ENCODE measurements at places on chromosomes 2 and 18. TPM values are rescaled to one million over a fixed set of nuclear protein-coding genes. Genes with fewer than 3 reads are reported as not detected.

DNA sequence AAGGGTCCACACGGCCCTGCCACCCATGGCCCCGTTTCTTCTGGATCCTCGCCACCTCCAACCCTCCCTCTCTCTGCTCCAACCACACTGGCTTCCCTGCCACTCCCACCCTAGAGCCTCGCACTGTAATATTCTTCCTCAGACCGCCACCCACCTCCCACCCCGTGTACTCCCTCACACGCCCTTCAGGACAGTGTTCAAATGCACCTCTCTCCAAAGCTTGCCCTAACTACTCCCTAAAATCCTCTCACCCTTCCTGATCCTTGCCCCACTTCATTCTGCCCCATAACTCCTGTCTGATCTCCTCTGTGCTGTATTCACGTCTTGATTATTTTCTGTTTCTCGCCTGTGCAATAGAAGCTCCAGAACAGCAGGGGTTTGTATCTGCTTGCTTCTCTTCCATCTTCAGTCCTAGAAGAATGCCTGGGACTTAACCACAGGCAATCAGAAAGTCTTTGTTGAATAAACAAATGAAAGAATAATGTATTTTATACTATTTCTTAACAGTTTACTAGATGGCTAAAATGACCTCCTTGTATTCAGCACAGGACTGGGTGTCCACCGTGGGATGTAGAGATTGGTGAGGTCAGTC, 25.5 kb downstream of the EPB41L3 start:
- no peak overlapping the region for H3K4me3 ChIP-seq
- DNase-seq: no peak
- H3K36me3 ChIP-seq: no peaks in the 10 kb centered on the region
- no peak overlapping the region for H3K27ac ChIP-seq
- H3K4me1 ChIP-seq: no peaks in the 10 kb centered on the region
- H3K27me3 ChIP-seq: no peaks in the 10 kb centered on the region

DNA sequence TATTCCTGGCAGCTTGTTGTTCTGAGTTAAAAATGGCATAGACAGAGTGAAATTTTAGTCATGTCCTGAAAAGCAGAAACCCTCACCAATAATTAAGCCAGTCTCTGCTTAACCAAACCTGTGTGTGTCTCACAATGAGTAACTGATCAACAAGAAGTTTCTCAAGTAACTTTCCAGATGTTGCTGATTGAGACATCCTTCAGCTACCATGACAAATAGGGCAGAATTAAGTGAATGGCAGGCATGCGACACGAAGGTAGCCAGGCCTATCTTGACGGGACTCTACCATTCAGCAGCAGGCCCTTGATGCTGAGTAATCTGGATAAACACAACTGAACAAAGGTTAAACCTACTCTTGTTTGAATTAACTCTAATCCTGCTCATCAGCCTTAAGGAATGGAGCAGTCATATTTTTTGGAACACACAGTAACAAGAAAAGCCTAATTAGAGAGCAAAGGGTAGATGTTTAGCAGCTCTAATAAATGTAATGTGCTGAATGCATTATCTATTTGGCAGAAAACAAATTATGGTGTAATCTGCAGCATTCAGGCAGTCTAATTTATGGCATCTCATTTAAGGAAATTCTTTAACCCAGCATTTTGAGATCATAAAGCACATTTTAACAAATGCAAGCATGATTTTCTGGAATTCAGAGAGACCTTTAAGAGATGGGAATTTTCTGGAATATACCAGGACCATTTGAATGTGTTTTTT, 159.5 kb upstream of the EPHA4 start:
- no peaks in the 10 kb centered on the region for H3K4me1 ChIP-seq
- no peak overlapping the region for H3K27ac ChIP-seq
- no peaks in the 10 kb centered on the region for H3K36me3 ChIP-seq
- H3K4me3 ChIP-seq: no peak overlapping the region

- H3K27me3 ChIP-seq: no peaks in the 10 kb centered on the region
- H3K36me3 ChIP-seq: no peaks in the 10 kb centered on the region
- H3K4me3 ChIP-seq: no peak overlapping the region
These were observed 146.4 kb upstream of the SPATS2L start for GRCh38 chr2:200159829-200160781.

The SCRN3 gene
- polyA plus RNA-seq: 14.0 TPM

The NMS gene
- polyA plus RNA-seq: not detected

The NXPH2 gene
- polyA plus RNA-seq: not detected

The CD28 gene
- 52.2 TPM for polyA plus RNA-seq

GRCh38 chr2:196798980-196799379, 503 bp downstream of the GTF3C3 start:
- no peaks in the 10 kb centered on the region for H3K27me3 ChIP-seq
- peaks cover 4% of the 10 kb centered on the region for H3K4me1 ChIP-seq
- no peak for DNase-seq
- H3K4me3 ChIP-seq: peak overlapping the region; percentile 98

The PSMD14 gene
- 40.7 TPM for polyA plus RNA-seq

The LRRC30 gene
- polyA plus RNA-seq: not detected

GRCh38 chr2:120425014-120425413, 79.1 kb downstream of the INHBB start:
- H3K27me3 ChIP-seq: no peaks in the 10 kb centered on the region
- no peaks in the 10 kb centered on the region for H3K4me1 ChIP-seq
- H3K27ac ChIP-seq: no peak overlapping the region
- DNase-seq: no peak
- no peak overlapping the region for H3K4me3 ChIP-seq
- no peaks in the 10 kb centered on the region for H3K36me3 ChIP-seq

DNA sequence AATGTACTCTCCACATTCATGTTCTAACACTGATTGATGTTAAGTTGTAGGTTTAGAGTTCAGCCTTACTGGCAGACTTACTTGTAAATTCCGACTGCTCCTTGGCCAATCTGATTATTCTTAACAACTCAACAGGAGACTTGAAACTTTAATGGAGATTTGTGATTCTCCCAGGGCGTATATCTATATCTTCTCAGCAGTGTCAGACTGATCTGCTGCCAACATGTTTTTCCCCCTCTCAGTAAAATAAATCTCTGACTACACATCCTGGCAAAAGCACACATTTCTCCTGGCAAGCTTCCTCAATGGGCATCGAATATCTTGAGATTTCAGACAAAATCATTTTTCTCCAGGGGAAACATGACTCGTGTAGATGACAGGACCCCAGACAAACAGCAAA, 1041.2 kb downstream of the DPP10 start:
- no peak overlapping the region for H3K27ac ChIP-seq
- DNase-seq: no peak
- no peak overlapping the region for H3K4me3 ChIP-seq
- no peaks in the 10 kb centered on the region for H3K27me3 ChIP-seq
- H3K36me3 ChIP-seq: no peaks in the 10 kb centered on the region

GRCh38 chr2:225398372-225398771, 1.1 kb upstream of the NYAP2 start:
- no peak for DNase-seq
- no peak overlapping the region for H3K4me3 ChIP-seq
- no peaks in the 10 kb centered on the region for H3K4me1 ChIP-seq
- H3K36me3 ChIP-seq: no peaks in the 10 kb centered on the region

DNA sequence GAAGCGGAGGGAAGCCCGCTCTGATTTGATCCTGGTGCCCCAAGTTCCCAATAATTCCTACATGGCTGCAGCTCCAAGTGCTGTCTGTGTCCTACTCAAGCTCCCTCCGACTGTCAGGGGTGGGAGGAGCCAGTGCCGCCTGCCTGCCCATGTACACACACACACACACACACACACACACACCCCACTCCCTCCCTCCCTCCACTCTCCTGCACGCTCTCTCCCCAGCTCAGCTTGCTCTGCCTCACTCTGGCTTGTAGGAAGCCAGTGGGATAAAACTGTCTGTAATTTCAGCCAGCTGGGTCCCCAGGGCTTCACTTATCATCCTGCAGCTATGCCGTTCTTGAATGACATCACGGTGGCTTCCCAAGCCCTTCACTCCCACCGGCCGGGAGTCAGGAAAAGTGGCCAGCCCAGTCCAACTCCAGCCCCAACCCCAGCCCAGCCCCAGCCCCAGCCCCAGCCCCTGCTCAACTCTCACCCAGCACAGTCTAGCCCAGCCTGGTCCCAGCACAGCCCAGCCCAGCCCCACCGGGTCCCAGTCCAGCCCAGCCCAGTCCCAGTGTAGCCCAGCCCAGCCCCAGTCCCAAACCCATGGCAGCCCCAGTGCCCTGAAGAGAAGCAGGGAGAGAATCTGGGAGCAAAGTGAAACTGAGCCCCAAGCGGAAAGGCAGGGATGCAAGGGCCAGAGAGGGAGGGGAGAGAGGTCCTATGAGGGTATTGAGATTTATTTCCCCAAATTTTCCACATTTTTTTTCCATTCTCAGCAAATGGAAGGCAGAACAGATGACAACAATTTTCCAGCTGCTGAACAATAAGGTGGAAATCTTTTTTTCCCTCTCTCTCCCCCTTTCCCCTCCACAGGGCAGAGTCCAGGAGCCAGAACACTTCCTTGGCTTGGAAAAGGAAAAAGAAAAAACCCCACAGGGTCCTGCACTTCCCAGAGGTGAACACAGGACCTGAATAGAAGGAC, 144.0 kb downstream of the TNS1 start:
- no peak for DNase-seq
- H3K27ac ChIP-seq: no peak overlapping the region
- H3K27me3 ChIP-seq: no peaks in the 10 kb centered on the region
- H3K4me1 ChIP-seq: no peaks in the 10 kb centered on the region
- no peak overlapping the region for H3K4me3 ChIP-seq

DNA sequence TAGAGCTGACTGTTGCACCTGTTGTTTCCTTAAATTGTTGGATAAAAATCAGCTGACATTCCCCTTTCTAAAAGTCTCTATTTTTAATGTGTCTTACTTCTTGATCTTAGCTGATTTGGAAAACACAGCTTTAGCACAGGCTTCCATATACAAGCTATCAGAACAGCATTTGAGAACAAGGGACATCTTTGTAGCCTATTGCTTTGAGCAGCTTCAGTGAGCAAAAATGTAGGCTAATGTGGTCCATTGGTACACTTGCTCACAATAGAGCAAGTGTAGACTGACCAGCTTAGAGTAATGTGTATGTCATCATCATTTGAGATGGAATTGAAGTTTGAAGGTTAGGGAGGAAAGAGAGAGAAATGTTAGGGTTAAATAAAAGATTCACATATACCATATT, 7.0 kb downstream of the INPP1 start:
- no peak overlapping the region for H3K4me3 ChIP-seq
- H3K36me3 ChIP-seq: no peaks in the 10 kb centered on the region
- no peak for DNase-seq
- no peaks in the 10 kb centered on the region for H3K4me1 ChIP-seq
- no peak overlapping the region for H3K27ac ChIP-seq

The IL1F10 gene
- polyA plus RNA-seq: not detected

- no peak overlapping the region for H3K4me3 ChIP-seq
- DNase-seq: no peak
These were observed 262.5 kb downstream of the GALR1 start for GRCh38 chr18:77512152-77512551.

The ACVR1C gene
- 2.4 TPM for polyA plus RNA-seq

The SIX2 gene
- not detected for polyA plus RNA-seq

DNA sequence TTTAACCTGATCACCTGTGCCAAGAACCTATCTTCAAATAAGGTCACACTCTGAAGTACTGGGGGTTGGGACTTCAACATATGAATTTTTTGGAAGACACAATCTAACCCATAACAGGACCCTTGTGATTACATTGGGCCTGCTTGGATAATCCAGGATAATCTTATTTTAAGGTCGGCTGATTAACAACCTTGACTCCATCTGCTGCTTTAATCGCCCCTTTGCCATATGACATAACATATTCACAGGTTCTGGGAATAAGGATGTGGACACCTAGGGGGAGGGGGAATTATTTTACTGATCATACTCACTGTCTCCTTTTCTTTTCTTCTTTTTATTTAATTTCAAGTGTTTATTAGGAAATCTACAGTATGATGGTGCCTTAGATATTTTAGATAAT, 34.8 kb downstream of the CDH20 start:
- no peaks in the 10 kb centered on the region for H3K4me1 ChIP-seq
- H3K27ac ChIP-seq: no peak overlapping the region
- no peak for DNase-seq
- no peaks in the 10 kb centered on the region for H3K36me3 ChIP-seq

The MAP3K19 gene
- polyA plus RNA-seq: not detected

The TUBB8B gene
- not detected for polyA plus RNA-seq

DNA sequence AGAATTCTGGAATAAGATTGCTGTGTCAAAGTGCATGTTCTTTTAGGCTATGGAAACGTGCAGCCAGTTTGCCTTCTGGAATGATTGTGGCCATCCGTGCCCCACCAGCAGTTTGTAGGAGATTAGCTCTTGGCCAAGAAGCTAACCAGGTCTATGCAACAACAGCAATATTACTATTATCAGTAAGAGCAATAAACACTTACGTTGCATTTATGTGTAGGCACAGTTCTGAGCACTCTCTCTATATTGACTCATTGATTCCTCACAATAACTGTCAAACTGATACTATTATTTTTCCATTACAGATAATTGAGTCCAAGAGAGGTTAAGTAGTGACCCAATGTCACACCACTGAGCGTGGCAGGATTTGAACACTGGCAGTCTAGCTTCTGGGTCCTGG, 186.4 kb downstream of the DYSF start:
- DNase-seq: no peak
- H3K27ac ChIP-seq: no peak overlapping the region
- no peaks in the 10 kb centered on the region for H3K4me1 ChIP-seq

The FLACC1 gene
- 3.7 TPM for polyA plus RNA-seq

GRCh38 chr2:238299803-238300202, 11.4 kb upstream of the PER2 start:
- H3K36me3 ChIP-seq: no peaks in the 10 kb centered on the region
- H3K4me1 ChIP-seq: no peaks in the 10 kb centered on the region
- H3K27me3 ChIP-seq: no peaks in the 10 kb centered on the region
- no peak overlapping the region for H3K4me3 ChIP-seq
- H3K27ac ChIP-seq: no peak overlapping the region
- no peak for DNase-seq

DNA sequence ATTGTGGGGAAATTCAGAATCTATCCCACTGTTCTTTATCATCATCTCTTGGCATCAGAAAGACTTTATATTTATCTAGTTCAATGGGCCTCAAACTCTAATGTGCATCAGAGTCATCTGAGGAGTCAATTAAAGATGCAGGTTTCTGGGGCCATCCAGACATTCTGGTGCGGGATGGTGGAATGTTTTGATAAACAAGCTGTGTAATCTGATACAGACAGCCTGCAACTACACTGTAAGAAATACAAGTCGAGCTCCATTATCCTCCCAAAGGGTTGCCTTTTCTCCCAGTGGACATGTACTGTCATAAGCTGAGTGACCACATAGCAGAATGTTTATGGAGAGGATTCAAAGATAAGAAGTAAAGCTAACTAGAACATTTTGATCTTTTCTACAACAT, 515.3 kb upstream of the DCC start:
- no peaks in the 10 kb centered on the region for H3K4me1 ChIP-seq
- H3K27me3 ChIP-seq: no peaks in the 10 kb centered on the region
- no peak for DNase-seq
- H3K36me3 ChIP-seq: no peaks in the 10 kb centered on the region
- H3K27ac ChIP-seq: no peak overlapping the region
- no peak overlapping the region for H3K4me3 ChIP-seq

The DNAH7 gene
- not detected for polyA plus RNA-seq

DNA sequence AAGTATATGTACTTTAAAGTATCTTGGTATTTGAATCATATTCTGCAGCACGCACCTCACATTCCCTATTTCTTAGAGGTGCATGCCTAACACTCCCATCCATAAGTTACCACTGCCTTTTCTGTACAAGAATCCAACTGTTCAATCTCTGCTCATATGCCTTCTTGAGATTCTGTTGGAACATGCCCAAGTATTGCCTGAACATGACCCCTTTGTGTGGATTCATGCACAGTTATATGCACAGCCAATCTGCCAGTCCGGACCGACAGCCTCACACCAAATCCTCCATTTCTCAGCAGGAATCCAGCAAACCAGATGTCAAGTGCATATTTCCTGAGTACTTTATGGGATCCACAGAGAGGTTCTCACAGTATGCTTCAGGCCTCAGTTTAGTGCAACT, 222.0 kb downstream of the TMEM182 start:
- H3K27me3 ChIP-seq: no peaks in the 10 kb centered on the region
- H3K36me3 ChIP-seq: no peaks in the 10 kb centered on the region
- H3K4me1 ChIP-seq: no peaks in the 10 kb centered on the region

The DHRS9 gene
- polyA plus RNA-seq: not detected
